ENCODE measurements at places on chromosomes 4 and X.

GRCh38 chr4:15506464-15506863 is 36.8 kb downstream of the CC2D2A start:
- no peak for DNase-seq

GRCh38 chr4:69156913-69157312 is 57.6 kb downstream of the UGT2B11 start:
- no peak for DNase-seq

DNA sequence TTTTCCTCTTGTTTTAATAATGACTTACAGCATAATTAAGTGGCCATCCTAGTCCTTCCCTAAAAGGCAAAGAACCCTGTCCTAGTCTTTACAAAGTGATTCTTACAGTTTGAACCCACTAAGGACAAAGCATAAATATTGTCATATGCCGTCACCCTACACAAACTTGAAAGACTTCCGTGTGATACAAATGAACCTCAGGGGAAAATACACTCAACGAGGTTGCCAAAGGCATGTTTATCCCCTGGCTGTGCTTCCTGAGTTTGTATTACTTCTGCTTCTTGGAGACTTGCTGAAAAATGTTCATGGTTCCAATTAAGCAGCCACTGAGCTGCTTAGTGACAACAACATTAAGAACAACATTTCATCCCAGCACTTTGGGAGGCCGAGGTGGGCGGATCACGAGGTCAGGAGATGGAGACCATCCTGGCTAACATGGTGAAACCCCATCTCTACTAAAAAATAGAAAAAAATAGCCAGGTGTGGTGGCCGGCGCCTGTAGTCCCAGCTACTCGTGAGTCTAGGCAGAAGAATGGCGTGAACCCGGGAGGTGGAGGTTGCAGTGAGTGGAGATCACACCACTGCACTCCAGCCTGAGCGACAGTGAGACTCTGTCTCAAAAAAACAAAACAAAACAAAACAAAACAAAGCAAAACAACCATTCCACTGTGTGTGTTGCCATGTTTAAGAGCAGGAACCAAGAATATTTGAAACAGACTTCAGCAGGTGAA is 16.2 kb downstream of the RASSF6 start:
- no peak for DNase-seq

GRCh38 chr4:87129681-87130080 is 90.7 kb downstream of the KLHL8 start:
- no peak for DNase-seq

DNA sequence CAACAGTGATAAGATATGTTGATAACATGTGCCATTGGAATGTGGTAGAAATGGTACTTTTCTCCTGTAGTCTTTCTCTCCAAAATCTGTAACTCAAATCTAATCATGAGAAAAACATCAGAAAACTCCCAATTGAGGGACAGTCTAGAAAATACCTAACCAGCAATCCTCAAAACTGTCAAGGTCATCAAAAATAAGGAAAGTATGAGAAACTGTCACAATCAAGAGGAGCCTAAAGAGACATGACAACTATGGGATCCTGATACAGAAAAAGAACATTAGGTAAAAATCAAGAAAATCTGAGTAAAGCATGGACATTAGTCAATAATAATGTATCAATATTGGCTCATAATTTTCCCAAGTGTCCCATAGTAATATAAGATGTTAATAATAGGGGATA is 124.5 kb upstream of the PPP1R2C start:
- no peak for DNase-seq

- DNase-seq, result no peak
Observed at GRCh38 chrX:46642145-46642544, 68.6 kb downstream of the CHST7 start.

GRCh38 chr4:81605271-81605670 is 133.6 kb upstream of the RASGEF1B start:
- peak; percentile 11 for DNase-seq

DNA sequence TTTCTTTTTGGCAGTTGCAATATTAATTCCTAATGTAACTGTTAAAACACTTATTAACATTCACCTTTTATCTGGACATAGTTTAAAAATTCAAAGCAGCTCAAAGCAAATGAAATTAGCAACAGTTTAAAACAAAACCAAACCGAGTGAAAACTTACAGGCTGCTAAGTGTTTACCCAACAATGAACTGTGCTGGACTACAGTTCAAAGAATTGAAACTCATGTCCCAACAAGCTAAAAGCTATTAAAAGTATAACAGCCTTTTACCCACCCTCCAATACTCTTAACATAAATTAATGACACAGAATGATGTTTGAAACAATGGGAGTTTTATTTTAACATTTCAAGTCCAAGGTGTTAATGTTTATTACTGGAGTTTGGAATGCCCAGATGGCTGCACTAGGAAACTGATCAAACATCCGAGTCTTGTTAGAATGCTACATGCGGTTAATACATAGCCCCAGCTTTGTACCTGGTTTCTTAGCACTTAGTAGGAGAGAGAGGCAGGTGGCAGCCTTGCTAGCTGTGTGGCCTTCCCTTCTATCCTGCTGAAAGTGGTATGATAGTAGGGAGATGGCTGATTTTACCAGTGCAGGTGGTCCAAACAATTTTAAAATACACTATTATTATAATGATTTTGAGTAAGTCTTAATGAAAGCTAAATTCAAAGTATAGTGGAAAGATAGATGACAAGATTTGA is 21.1 kb upstream of the FRYL start:
- DNase-seq, result no peak

DNA sequence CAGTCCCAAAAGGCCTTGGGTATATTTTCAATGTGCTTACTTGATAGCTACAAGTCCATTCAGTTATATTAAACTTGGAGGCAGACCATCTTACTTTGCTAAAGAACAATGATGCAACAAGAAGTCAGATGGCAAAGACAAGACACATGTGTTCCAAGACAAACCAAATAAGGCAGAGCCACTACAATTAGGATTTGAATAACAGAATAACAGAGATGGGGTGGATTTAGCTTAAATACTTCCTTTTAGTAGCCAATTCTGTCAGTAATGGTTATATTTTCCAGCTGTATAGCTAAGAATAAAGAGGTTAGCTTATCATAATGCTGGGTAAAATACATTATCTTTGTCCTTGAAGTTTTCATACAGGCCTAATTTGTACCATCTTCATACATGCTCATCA is 37.7 kb upstream of the FRAS1 start:
- DNase-seq, result no peak

DNA sequence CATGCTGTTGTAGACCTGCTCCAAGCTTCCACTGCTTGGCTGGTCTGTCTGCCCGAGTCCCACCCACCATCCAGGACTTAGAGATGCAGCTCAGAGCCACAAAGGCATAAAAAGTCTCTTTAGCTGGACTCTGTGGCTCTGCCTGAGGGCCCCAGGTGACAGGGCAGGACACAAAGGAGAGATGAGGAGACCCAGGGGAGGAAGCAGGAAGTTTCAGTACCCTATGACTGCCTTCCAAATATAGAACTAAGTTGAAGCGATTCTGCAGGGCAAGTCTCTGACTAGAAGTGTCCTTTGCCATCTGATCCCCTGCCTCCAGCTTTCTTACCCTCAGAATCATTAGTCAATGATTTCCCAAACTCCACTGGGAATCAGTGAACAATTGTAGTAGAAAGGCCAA is 11.2 kb upstream of the CXCR3 start:
- DNase-seq, result no peak

DNA sequence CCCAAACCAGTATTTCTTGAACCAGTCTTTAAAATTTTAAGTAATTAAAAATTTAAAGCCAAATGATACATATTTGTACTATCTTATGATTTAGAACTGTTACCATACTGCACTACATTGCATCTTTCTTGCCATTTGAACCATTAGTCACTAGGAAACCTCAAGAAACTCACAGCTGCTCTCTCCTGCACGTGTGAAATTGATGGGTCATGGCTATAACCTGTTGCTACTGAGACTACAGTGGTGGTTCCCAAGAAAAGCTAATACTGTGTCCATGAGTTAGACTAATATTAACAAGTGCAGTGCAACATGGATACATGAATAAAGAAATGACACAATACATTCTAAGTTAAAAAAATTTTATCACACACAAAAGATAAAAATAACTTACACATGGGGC is 88.4 kb downstream of the PDE5A start:
- no peak for DNase-seq

- no peak for DNase-seq
Observed at GRCh38 chr4:168374772-168375523, 56.4 kb upstream of the DDX60 start.

DNA sequence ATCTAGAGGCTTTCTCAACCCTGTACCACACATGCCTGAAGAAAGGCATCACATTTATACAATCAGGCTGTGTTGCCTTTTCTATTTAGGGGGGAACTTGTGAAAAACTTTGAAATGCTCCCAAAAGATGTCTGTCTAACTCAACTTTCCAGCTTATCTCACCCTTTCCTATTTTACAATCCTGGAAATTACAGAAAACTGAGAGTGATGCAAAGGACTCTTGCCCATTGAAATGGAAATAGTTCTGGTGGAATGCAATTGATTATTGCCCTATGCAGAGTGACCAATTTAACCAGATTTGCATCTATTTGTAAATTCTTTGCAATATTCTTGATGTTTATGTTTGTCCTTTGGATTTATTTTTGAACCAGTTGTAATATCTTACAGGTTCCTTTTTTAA is 77.3 kb downstream of the GALNT7 start:
- DNase-seq, result no peak

GRCh38 chr4:181504924-181505323 is 738.3 kb upstream of the TENM3 start:
- DNase-seq, result peak; percentile 81

DNA sequence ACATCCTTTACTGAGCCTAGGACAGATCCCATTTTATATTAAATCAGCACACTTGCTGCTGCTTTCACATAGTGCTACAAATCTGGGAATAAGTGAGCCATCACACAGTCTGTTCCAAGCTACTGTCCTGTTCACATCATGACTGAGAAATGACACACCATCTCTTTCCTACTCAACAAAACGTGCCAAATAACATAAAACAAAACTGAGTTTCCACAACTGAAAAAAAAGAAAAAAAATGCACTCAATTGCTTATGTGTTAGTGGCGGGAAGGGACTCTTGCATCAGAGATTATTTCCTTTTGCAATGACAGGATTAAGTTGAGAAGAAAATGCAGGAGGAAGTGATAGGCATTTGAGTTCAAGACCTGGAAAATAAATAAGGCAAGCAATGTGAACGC is 109.0 kb downstream of the SHROOM4 start:
- DNase-seq, result no peak

DNA sequence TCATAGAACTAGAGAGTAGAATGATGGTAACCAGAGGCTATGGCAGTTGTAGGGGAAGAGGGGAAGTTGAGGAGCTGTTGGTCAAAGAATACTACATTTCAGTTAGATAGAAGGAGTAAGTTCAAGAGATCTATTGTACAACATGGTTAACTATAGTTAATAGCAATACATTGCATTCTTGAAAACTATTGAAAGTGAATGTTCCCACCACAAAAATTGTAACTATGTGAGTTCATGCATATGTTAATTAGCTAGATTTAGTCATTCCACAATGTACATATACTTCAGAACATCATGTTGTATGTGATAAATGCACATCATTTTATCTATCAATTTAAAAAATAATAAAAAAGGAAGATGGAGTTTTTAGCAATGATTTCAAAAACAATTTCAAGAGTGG is 125.3 kb upstream of the IL15 start:
- DNase-seq, result no peak

GRCh38 chrX:22758807-22759481 is 240.8 kb upstream of the DDX53 start:
- no peak for DNase-seq

DNA sequence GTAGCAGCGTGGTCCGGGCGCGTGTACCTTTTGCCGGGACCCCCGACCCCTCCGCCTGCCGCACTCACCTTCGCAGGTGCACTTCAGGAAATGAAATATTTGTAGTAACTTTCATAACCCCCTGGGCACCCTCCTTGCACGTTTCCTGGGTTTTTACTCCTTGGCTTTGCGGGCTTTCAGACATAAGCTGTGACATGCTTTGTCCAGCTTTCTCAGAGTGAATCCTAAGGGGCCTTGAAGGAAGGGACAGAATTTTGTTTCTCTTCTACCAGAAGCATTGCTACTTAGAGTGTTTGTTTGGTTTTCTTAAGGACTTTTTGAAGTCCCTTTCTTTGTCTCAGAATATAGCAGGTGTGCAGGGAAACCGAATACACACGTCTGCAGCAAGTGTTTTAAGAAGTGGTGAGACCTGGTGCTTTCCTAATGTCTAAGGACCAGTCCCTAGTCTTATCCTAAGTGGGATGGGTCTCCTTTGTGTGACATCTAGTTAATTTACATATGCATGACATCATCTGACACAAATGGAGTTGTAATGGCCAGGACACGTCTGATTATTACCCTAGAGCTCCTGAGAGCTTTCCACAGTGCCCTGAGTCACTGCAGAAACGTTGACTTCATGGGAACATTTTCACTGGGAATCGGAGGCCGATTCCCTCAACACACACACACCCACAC is 1.3 kb downstream of the FAM149A start:
- DNase-seq, result peak; percentile 3

DNA sequence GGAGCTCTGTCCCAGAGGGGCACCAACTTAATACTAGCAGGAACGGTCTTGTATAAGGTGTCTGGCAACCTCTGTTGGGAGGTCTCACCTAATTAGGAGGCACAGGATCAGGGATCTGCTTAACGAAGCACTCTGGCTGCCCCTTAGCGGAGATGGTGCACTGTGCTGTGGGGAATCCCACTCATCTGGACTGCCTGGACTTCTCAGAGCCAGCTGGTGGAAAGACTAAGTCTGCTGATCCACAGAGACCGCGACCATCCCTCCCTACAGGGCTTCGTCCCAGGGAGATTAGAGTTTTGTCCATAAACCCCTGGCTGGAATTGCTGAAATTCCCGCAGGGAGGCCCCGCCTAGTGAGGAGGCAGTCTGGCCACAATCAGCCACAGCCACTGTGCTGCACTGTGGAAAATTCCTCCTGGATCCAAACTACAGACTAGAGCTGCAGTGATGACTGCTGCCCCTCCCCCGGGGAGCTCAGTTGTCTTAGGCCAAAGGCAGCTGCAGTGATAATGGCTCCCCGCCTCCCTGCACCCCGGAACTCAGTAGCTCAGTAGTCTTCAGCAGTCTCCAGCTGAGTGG is 22.0 kb upstream of the ZCCHC4 start:
- no peak for DNase-seq

DNA sequence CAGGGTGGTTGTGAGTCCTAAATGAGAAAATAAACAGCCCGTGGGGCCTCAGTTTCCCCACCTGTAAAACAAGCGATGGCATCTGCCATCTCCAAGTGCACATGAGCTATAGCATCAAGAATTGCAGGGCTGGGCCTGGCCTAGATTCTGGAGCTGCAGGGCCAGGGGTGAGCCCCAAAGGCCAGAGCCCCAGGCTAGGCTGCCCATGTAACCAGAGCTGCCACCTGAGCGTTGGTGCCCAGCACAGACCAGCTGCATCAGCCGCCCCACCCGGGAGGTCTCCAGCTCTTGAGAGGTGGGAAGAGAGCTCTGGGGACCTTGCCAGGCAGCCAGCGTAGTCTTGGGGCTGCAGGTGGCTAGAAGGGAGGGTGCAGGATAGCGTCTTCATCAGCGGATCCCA is 27.0 kb upstream of the GPR78 start:
- no peak for DNase-seq

GRCh38 chr4:159445692-159446091 is 342.8 kb downstream of the RAPGEF2 start:
- no peak for DNase-seq

All from NCI-H524 treated with DMSO at 0.1 percent for 48 hours (cell line).